ENCODE measurements at places on chromosomes 2 and 18.
A peak's percentile ranks its signal among the peaks of the same experiment; 100 is the strongest.

DNA sequence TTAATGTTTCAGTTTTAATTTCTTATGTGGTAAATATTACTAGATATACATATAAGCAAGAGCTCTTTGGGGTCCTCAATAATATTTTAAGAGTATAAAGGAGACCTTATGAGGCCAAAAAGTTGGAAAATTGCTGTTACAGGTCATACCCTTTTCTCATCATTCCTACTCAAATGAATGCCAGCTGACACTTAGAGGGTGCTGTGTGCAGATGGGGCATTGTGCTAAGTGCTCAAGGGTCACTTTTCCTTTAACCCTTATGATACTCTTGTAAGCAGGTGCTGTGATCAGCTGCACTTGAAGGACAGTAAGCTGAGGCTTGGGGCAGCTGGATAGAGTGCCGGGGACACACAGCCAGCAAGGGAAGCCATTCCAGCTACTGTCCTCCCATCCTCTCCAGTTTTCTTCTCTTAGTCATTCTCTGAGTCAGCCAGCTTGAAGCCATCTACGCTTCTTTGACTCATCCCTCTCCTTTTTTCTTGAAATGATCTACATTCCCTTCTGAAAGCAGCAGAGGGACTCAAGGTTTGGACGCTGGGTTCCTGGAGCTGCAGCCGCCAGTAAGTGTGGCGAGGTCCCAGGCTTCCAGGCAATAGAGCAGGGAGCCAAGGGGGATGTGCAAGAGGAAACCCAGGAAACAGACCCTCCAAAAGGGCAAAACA is 42.0 kb upstream of the CREB1 start:
- DNase-seq = peak; percentile 95

DNA sequence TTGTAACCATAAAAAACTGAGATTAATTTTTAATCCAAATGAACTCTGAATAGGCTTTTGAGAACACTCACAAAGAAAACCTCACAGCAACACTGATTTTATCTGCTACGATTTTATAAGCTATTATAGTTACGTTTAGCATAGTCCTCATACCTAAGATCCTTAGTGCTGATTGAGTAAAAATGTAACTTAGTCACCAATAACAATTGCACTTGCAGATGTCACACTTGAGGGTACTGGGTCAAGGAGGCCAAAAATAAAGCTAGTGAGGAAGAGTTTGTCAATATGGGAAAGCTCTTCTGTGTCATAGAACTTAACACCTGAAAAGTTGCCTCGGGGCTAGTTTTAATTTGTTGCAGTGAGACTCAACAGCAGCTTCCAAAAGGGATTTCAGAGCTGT is 706.5 kb upstream of the FAM98A start:
- DNase-seq = no peak

DNA sequence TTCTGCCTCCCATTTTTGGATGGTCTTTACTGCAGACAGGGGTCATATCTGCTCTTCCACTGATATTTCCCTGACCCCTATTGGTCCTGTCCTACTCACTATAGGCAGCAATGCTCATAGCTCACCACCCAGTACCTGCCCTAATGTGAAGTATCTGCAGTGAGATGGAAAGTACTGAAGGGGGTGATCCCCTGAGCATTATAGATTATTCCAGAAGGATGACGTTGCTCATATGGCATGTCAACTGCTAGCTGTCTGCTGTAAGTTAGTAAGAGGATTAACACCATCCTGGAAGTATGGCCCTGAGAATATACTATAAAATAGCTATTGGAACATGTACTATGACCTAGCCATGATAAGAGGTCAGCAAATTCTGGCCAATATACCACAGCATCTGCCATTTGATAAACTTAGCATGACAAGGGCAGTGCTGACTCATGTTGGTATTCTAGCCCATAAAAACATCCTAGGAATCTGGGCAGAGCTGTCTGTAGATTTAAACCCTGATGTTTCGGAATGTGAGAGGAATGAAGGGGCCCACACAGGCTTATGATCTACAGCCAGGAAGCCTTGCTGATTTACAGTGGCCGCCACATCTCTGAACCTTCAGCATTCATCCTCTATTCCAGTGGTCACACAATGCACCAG is 451.4 kb downstream of the TNS1 start:
- DNase-seq = peak; percentile 94

- DNase-seq = no peak
Observed at GRCh38 chr2:237833546-237833945, 25.9 kb upstream of the RAMP1 start.

DNA sequence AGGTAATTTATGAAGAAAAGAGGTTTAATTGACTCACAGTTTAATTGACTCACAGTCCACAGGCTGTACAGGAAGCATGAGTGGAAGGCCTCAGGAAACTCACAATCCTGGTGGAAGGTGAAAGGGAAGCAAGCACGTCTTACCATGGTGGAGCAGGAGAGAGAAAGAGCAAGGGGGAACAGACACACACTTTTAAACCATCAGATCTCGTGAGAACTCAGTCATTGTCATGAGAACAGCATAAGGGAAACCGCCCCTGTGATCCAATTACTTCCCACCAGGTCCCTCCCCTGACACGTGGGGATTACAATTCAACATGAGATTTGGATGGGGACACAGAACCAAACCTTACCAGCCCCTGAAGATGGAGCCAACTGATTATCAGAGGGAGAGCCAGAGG is 11.2 kb upstream of the PUM2 start:
- no peak for DNase-seq

DNA sequence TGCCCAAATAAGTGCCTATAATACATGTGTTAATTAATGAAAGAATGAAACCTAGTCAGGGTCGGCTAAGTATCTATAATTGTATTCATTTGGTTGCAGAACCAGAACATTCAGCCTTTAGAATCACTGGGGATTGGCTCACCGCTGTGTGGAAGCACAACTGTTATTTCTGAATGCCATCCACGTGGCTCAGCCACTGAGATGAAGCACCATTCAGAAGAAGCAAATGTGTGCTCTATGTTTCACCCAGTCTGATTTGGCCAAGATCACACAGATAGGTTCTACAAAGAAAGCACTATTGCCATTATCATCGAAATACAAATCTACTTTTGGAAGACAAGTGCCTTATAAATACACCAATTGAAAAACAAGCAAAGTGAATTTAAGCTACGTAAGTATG is 30.6 kb upstream of the SPOPL start:
- DNase-seq = no peak

GRCh38 chr18:77115192-77115953 is 17.2 kb downstream of the MBP start:
- no peak for DNase-seq

GRCh38 chr2:233823731-233824121 is 30.6 kb downstream of the HJURP start:
- DNase-seq = no peak

- DNase-seq = no peak
Observed at GRCh38 chr2:120734930-120735651, 577 bp upstream of the GLI2 start.

GRCh38 chr2:159175182-159175581 is 111.3 kb downstream of the WDSUB1 start:
- DNase-seq = no peak

GRCh38 chr2:27281855-27282559 is at the start of gene TRIM54:
TRIM54 (plus strand) TSS chr2:27282429; CDS start chr2:27282732, 303 bp downstream.
- no peak for DNase-seq

DNA sequence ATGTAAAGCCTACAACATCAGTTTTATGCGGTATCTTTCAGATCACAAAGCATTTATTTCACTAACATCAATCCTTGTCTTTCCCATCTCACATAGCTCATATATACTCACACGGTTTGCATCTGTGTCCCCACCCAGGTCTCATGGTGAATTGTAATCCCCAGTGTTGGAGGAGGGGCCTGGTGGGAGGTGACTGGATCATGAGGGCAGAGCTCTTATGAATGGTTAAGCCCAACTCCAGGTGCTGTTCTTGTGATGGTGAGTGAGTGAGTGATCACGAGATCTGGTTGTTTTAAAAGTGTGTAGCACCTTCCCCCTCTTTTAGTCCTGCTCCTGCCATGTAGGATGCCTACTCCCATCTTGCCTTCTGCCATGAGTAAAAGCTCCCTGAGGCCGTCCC is 42.0 kb downstream of the PARD6G start:
- DNase-seq = no peak

GRCh38 chr2:25349397-25349796 is 7.7 kb upstream of the DNMT3A start:
- DNase-seq = peak; percentile 86

DNA sequence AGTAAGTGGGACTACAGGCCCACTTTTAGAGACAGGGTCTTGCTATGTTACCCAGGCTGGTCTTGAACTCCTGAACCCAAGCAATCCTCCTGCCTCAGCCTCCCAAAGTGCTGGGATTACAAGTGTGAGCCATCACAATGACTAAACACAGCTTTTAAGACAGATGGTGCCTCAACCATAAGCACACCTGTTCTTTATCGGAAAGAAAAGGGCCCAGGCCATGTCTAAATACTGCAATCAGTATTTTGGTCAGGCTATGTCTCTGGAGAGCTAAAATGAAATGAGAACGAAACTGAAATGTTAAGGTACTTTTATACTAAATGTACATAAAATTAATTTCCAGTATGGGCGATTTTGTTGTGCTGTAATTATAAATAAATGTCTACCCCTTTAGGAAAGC is 69.5 kb upstream of the SPTBN1 start:
- DNase-seq = no peak

DNA sequence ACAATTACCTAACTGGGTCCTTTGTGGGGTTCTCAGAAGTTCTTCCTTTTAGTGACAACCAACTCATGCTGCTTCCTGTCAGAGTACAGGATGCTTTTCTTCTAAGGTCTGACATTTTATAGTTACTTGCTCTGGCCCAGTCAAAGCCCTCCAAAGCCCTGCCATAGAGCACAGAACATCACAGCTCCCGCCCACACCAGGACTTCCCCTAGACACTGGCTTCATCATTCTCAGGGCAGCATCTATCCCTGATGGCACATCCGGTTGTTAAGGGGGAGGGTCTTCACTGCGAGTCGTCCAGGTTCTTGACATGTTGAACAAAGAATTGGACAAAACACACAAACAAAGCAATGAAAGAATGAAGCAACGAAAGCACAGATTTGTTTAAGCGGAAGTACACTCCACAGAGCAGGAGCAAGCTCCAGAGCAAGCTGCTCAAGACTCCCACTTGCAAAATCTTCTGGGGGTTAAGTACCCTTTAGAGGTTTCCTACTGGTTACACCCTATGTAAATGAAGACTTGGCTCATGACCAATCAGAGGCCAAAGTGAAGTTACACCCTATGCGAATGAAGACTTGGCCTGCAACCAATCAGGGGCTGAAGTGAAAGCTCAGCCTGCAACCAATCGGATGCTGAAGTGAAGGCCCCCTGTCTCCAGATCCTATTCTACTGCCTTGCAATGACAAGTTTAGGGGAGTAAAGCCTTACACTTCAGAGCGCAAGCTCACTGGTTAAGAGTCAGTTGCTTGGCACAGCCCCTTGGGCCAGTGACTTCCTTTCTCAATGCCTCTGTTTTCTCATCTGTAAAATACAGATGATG is 79.0 kb downstream of the HDAC4 start:
- no peak for DNase-seq

- no peak for DNase-seq
Observed at GRCh38 chr18:70292628-70293027, 3.8 kb downstream of the SOCS6 start.

DNA sequence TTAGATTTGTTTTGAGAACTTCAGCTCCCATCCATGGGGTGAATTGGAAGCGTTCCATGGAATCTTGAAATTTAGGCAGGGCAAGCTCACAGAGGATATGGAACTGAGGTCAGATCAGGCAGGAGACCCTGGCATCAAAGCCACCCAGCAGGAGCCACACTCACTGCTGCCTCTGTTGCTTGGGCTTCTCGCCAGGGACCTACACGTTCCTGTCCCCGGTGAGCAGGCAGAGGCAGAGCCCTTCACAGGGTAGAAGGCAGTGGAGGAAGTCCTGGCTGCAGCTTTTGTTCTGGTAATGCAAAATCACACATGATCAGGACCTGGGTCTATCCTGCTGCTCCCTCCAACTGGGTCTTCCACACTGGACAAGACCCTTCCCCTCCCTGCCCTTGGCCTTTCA is 42.1 kb downstream of the CAPN13 start:
- DNase-seq = no peak

- DNase-seq = peak; percentile 18
Observed at GRCh38 chr2:216151313-216152025, 42.3 kb downstream of the XRCC5 start.

DNA sequence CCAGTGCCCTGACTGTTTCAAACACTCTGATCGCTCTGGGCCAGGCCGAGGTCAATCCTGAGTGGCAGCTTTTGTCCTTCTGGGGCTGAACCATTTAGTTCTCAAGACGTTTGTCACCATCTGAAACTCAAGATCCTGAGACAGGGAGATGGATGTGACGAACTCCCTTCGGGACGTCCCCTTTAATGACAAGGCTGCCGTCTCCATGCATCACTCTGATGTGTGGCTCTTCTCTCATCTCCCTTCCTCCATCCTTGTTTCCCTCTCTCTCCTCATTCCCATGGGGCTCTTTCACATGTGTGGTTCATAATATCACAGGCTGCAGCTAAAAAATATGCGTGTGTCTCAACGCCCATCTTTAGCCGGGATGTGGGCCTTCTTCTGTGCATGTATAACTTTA is 189.6 kb downstream of the DNER start:
- no peak for DNase-seq

GRCh38 chr2:182887753-182888415 is 21.4 kb upstream of the FRZB start:
- no peak for DNase-seq

- no peak for DNase-seq
Observed at GRCh38 chr2:2123238-2123637, 207.8 kb downstream of the MYT1L start.
